ENCODE measurements at places on chromosomes 2 and 18.

DNA sequence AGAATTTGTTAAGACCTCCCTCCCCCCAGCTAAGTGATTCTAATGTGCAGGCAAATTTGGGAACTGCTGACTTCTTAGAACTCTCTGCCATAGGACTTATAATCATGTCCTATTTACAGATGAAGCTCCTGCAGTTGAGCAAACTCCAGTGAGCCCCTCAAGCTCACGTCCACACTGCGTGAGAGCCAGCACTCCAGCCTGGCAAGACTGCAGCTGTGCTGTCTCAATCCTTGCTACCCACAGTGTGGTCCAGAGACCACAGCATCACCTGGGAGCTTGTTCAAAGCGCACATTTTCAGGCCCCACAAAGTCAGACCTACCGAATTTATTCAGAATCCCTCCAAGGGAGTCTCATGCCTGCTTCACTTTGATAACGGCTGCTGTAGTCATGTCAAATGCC, 243.2 kb upstream of the RAB12 start:
- DNase-seq, result no peak

- DNase-seq, result no peak
These were observed 48.2 kb downstream of the LONRF2 start for GRCh38 chr2:100274076-100274475.

DNA sequence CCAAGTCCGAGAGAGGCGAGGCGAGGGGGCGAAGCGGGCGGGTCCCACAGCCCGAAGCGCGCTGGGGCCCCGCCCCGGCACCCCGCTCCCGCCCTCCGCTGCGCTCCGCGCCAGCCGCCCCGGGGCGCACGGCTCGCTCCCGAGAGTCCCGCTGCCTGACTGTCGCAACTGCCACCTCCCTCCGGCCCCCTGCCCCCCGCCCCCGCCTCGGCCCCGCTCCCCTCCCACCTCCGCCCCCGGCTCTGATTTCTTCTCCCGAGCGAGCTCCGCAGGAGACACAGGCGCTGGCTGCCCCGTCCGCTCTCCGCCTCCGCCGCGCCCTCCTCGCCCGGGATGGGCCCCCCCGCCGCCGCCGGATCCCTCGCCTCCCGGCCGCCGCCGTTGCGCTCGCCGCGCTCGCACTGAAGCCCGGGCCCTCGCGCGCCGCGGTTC, at the start of gene WNT6:
TSS of gene WNT6 (plus strand) at position 250 of the 432 bp plus-strand sequence. CDS start 233 bp downstream, outside the sequence.
- no peak for DNase-seq

DNA sequence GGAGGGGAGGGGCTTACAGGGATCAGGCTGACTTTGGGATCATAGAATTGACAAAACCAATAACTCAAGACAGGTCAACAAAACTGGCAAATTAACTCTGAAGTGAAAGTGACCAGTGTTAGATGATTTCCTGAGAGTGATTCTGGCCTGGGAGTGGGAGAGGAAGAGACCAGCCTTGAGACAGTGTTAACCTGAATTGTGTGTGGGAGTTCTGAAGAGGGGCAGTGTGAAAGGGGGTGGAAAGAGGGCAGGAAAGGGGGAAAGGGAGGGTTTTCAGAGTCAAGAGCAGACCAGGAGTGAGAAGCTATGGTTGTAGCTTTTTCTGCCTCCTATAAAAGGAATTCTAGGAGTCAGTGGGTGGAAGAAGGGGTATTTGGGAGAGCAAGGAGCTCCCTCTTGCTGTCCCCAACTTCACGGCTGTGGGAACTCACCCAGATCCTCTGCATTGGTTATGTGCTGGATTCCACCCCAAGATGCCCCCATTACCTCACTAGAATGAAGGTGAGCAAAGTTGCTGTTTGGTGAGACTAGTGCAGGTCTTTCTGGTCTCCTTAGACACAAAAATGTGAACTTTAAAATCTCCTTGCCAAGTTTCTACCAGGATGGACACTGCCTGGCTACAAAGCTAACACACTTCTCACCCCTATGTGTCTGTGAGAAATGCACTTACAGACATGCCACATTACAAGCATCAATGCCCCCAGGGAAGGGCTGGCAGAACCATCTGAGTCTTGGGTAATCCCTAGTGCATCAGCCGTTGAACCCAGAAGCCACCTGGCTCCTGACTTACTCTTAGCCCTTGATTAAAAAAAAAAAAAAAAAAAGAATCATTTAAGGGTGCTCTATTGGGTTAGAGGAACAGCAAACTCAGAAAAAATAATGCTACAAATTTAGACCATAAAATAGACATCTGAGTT, 61.6 kb downstream of the BMP10 start:
- no peak for DNase-seq

DNA sequence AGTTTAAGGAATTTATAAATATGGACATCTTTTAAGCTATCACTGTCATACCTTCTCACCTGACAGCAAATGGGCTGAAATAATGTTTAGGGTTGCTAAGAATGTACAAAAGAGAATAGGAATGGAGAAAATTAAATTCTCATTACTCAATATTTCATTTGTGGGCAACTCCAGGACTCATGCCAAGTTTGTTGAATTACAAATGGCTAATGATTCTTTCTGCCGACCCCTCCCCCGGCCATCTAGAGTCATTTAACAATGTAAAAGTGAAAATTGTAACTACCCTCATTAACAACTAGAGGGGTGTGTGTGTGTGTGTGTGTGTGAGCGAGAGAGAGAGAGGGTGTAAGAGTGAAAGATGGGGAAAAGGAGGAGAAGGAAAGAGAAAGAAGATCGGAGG, 708.5 kb upstream of the FAM98A start:
- DNase-seq, result no peak

DNA sequence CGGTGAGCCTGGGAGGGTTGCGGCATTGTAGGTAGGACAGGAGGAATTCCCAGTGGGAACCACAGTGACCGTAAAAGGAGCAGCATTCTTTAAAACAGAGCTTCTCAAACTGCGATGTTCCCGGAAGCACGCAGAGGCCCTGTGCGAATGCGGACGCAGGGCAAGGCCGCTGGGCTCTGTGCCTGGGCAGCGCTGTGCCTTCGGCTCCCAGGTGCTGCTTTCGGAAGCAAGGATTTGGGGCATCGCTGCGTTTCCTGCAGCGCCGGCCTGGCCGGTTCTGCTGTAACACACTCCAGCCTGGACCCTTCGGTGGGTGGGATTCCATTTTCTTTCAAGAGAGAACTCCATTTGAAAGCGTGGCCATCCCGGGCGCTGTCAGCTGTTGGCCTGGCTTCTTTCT, 118.6 kb downstream of the PTGR3 start:
- DNase-seq, result no peak

DNA sequence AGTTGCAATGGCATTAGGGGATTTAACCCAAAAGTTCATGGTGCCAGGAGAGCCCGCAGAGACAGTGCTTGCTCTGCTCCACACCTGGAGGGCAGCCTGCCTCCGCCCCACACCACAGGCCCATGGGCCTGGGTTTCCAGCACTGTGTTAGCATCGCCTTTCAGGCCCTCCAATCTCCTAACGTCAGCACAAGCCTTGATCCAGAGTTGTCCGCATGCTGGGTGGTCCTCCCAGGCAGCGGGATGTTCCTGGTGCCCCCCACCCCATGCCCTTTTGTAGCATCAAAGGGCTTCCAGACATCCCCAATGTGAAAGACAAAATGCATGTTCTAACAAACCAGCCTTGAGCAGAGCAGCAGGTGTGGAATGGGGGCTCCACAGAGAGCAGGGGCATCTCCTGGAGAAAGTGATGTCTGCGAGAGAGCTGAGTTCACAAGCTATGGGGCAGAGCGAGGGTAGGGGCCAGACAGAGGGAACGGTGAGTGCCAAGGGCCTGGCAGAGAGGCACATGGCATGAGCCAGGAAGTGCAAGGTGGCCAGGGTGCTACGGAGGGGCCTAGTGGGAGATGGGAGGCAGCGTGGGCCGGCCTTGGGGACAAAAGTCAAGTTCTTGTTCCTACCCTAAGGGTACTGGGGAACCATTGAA, 119.2 kb downstream of the CYP26B1 start:
- DNase-seq, result no peak

Measured in NT2/D1 (cell line).